Stimulated activated CD4-positive, alpha-beta T cell treated with anti-CD3 and anti-CD28 coated beads, TNF-alpha, amount 100 ng/mL, for 1 hour (primary cell): ENCODE measurements at places on chromosomes 13 and 19.

DNA sequence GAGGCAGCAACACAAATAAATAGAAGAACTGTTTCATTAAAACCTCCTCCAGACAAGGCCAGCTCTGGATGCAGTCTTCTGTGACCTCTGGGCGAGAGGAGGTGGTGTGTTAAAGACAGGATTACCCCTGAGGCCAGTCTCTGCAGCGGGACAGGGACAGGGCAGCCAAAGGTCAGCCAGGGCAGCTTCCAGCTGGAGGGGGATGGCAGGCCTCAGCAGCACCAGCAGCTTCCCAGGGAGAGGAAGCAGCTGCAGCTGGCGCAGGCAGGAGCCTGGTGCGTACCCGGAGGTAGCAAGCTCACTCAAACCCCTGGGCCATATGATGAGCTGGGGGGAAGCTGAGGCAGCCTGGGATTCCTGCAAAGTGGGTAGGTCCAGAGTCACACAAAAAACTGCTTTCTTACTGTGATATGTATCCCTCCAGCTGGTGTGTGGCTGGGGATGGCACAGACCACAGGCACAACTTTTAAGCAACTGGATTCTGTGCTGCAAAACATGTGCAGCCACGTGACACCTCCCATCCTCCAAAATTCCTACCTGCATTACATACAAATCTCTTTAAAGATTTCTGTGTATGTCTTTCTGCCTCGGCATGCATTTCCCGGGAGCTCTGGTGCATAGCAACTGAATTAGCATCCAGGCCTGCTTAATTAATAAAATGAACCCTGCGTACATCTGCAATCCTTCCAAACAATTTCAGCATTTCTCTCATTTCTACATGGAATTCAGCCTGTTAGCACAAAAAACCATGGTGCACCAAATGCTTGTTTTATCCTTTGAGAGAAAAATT lies 238.3 kb upstream of the MAB21L1 start:
- DNase-seq: no peak

DNA sequence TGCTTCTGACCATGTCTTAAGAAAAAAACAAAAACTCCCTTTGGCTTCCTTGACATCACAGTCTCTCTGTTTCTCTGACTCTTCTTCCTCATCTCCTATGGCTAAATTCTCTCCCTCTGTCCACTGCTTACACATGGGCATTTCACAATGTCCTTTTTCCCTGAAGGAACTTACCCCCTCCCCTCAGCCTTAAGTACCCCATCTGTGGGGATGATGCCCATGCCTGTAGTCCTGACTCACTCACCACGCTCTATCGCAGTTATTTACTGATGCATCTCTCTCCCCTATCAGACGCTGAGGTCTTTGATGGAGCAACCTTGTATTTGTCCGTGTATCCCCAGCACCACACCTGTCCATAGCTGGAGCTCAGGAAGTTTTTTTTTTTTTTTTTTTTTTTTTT lies 32.4 kb downstream of the ACTN4 start:
- DNase-seq: no peak

DNA sequence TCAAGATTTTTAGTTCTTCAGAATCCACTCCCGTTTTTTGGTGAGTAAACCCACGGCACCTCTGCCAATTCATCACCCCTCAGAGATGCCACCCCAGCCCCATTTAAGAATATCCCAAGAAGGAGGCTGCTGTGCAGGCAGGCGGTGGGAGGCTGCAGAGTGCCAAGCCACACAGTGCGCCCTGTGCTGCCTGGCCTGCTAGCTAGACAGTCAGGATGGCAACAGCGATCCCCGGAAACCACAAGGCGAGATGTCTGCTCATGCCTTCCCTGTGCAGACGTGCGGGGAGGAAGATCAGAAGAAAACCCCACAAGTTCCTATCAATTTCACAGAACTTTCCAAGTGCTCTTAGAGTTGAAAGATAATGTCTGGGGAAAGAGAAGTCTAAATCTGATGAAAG lies 64.8 kb upstream of the GPR183 start:
- DNase-seq: no peak

- no peak for DNase-seq
These were observed 7.1 kb upstream of the EML2 start for GRCh38 chr19:45646345-45646698.

- DNase-seq: no peak
These were observed 59.3 kb downstream of the PEPD start for GRCh38 chr19:33462112-33462791.

GRCh38 chr19:33724021-33724720 lies 72.5 kb upstream of the KCTD15 start:
- no peak for DNase-seq

- no peak for DNase-seq
These were observed 11.9 kb upstream of the SULT2B1 start for GRCh38 chr19:48540110-48540509.

- DNase-seq: no peak
These were observed 106.1 kb downstream of the COL4A2 start for GRCh38 chr13:110413016-110413675.

GRCh38 chr13:43246382-43246781 lies 223.0 kb downstream of the DNAJC15 start:
- no peak for DNase-seq
